ENCODE measurements at places on chromosomes 3 and 15. TPM values are rescaled to one million over a fixed set of nuclear protein-coding genes. Genes with fewer than 3 reads are reported as not detected.

The STX19 gene
- 9.4 TPM for total RNA-seq

The ARGFX gene
- total RNA-seq: 16.1 TPM

The GOLGA8K gene
- 1.2 TPM for total RNA-seq

The GRM7 gene
- 4.1 TPM for total RNA-seq

The PLOD2 gene
- total RNA-seq: 513 TPM

The SMAD6 gene
- total RNA-seq: 45.5 TPM

The FHIT gene
- total RNA-seq: 7.9 TPM

The FBXW12 gene
- 6.0 TPM for total RNA-seq

Data from umbilical cord (tissue), 2 donors.